T follicular helper cell (primary cell): ENCODE measurements at places on chromosomes 3 and 15.

- DNase-seq = no peak
Measured at GRCh38 chr3:151660885-151661284, 72.8 kb upstream of the AADACL2 start.

DNA sequence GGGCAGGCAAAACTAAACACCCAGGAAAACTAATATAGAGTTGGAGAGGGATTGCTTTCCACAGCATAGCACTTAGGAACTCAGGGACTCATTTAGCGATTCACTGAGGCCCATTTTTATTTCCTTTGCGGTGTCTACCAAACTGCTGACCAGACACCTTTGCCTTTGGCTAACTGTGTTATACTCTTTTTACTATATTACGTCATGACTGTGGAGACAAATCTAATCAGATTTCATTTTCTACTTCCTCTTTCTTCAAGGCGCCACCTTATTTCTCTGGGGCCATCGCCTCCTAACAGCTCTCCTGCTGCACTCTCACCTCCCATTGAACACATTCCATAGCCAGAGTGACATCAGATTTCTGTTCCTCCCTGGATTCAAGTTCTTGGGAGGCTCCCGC is 215.7 kb upstream of the WNT5A start:
- no peak for DNase-seq

GRCh38 chr15:78177447-78177873 is 28.3 kb downstream of the IDH3A start:
- DNase-seq = no peak

DNA sequence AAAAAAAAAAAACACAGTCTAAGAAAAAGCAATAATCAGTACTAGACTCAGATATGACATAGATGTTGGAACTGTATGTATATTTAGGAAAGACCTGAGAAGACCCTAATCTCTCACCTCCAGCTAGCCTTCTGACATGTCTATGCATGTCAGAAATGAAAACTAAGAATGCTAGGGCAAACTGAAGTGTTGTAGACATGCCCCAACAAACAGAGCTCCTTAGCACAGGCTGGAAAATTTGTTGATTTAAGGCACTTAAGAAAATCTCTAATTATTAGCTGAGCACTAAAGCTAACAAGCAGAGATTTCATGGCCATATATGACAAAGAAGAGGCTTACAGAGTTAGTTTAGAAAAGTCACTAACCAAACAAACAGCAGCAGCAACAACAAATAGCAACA is 45.5 kb upstream of the PRSS50 start:
- DNase-seq = no peak
